ENCODE measurements at places on chromosomes 11 and 22. TPM values are rescaled to one million over a fixed set of nuclear protein-coding genes. Genes with fewer than 3 reads are reported as not detected.

DNA sequence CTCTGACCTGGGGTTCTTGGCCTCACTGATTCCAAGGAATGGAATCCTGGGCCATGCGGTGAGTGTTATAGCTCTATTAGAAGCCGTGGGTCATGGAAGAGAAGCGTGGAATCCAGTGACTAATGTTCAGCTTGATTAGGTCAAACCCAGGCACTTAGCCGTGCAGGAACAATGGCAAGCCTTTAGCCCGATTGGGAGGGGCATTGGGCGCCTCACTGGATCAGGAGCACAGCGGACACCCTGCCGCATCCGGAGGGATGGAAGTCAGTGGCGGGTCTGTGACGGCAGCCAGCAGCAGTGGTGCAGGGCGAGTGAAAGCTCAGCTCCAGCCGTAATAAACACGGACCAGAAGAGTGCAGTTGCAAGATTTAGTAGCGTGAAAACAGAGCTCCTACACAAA lies 20.5 kb upstream of the SLC17A6 start:
- DNase-seq, result no peak

GRCh38 chr11:86431258-86431657 lies 56.6 kb downstream of the CCDC81 start:
- no peak for DNase-seq

DNA sequence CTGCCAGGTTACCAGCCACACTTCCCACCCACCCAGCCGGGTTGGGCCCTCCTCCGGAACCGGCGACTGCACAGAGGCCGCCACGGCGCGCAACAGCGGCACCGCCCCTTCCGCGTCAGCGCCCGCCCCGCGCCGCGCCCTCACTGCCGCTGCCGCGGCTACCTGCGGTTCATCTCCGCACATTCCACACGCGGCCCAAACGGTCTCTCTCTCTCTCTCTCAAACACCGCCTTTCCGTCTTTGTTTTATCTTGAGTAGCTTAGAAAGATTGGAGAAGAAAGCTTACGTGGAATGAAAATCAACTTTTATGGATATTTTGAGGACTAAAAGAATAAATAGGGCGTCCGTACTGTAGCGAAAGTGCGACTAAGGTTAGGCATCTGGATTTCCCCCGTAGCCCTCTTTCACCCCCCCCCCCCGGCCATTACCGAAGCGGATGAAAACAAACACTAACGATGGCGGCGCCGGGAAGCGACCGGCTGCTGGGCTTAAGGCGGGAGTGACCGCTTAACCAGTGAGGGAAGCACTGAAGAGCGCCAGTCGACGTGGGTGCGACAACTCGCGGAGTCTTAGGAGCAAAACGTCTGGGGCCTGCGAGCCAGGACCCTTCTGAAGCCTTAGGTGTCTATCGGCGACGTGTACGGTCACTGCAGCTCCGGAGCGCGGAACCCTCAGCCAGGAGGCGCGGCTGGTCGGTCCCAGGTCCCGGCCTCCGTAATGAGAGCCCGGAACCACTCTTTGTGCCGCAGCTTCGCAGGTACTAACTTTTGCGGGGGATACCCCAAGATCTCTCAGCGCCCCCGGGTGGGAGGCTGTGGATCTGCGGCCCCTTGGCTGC lies at the start of the genes ATG13 and HARBI1:
Gene ATG13, plus strand, starts transcription at position 420 of the 838 bp plus-strand sequence. CDS start 26,739 bp downstream, outside the sequence.
Gene HARBI1, minus strand, starts transcription at position 94 of the 838 bp plus-strand sequence. CDS start 990 bp downstream, outside the sequence.
- peak; percentile 75 for DNase-seq

DNA sequence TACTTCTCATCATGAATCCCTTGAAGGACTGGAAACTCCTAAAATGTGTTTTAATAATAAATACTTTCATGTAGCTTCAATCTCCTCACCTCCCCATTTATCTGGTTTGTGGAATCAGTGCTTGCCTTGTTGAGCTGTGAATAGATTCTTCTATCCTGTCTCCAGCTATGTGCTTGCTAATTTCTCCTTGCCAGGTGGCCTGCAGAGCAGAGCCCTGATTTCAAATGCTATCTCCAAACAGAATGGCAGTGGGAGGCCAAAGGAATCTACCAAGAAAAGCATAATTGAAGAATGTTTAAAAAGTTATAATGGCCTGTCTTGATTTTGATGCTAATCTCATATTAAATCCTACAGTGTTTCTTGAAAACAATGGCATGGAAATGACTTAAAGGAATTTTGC lies 309.3 kb upstream of the CHORDC1 start:
- DNase-seq, result no peak

The VSIG2 gene
- not detected for total RNA-seq

- no peak for DNase-seq
Measured at GRCh38 chr11:32333320-32333991, 101.9 kb downstream of the WT1 start.

The HIRA gene
- 26.4 TPM for total RNA-seq

The OR52D1 gene
- not detected for total RNA-seq

DNA sequence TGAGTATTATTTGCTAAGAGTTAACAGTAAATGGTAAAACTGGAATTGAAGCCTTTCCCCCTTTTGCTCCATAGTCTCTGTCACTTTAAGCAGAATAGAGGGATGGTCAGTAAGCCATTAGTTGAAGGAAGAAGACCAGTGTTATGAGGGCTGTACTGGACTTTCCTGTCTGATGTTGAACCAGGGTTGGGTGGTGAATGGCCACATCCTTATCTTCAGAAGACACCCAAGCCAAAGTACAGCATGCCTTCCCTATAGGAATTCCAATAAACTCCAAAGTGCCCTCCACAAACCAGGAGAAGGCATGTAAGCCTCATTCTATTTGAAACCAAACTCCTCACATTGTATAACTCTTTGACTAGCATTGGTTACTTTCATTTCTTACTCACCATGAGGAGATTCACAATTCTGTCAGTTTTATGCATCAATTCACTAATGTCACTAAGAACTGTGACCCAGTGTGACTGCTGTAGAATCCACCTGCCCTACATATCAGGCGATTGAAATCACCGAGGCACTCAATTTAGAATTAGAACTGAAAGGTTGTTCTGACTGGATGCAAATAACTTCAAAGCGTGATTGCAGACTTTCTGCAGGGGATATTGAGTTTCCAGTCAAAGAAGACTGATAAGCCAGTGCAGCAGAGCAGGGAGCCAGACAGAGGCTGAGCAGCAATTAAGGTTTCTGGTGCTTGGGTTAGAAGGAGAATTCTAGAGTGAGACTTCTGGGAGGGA lies 107.1 kb upstream of the DDI1 start:
- no peak for DNase-seq

DNA sequence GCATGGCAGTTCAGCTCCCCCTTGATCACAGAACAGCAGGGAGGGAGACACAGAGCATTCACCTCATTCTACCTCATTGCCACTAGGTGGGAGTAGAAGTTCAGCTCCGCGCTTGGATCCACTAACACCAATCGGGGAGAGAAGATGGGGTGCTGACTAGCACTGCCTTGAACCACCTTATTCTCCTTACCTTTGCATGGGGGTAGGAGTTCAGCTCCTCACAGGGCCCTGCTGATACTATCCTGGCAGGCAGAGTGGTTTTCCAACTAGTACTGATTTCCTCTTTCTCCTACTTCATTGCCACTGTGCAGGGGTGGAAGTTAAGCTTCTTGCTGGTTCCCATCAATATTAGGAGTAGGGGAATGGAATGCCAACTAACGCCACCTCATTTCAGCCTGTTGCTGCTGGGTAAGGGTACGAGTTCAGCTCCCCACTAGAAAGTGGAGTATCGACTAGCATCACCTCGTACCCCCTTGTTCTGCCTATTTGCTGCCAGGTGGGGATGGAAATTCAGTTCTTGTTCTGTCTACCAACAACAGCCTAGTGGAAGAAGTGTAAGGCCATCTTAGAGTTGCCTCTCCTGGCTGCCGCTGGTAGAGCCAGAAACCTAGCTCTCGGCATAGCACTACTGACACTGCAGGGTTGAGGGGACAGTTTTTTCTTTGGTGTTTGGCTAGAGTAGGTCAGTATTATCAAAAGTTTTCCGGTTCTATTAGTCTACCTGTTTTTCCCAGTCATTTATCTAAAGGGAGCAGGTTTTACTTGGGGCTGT lies 550.9 kb upstream of the CCDC90B start:
- DNase-seq, result no peak

The DKK3 gene
- total RNA-seq, result 1,099 TPM

The RCOR2 gene
- total RNA-seq, result 1.1 TPM

DNA sequence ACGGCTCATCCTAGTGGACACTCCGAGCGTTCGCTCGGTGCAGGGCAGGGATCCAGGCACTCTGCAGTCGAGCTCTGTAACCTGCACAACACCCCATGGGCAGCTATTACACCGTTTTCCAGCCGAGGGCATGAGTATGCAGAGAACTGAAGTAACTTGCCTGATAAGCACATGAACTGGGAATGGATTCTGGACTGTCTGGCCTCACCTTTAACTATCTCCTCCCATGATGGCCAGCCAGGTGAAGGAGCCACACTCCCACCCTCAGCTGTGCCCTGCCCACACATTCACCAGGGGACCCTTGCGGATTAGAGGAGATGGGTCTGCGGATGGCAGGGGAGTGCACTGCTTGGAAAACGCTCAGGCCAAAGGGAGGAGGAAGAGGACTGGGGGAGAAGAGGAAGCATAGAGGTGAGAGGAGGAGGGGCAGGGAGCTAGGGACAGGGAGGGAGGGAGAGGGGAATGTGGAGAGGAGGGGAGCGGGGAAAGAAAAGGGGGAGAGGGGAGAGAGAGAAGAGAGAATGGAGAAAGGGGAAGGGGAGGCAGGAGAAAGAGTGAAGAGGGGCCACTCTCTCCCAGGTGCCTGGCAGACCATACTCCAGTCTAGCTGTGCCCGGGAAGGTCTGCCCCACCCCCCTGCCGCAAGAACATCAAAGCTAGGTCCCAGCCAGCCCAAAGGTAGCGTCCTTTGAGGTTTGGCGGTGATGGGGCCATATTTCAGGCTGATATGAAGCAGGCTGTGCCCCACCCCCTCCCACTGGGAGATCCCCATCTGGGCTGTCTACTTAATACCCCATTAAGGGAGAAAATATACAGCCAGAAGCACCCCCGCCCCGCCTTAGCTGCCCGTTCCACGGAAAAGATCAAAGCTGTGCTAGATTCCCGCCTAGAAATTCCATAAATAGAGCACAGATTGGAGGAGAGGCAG lies 33.2 kb upstream of the TCF20 start:
- no peak for DNase-seq

The EHF gene
- not detected for total RNA-seq

DNA sequence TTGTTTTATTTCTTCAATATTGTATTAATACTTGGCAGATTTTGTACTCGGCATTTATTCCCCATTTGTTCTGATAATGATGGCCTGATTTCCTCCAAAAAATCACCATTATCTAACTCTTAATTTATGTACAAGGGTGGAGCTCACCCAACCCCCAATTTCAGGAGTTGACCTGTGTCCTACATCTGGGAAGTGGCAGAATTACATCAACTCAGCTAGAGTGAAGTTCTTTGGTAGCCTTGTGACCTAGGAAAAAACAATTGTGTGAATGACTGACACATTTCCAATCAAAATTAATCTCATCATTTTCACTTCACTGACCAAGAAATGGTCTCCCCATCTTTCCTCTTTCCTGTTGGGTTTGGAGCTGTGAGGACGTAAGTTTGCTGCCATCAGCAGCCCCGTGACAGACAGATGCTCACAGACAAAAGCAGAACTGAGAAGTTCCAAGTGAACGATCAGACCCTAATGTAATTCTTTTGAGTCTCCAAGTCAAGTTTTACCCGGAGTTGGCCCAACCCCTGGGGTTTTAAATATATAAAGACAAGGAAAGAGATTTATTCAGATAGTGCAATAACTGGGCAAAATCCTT lies 16.6 kb upstream of the MS4A6E start:
- DNase-seq, result no peak

The SGSM1 gene
- not detected for total RNA-seq

DNA sequence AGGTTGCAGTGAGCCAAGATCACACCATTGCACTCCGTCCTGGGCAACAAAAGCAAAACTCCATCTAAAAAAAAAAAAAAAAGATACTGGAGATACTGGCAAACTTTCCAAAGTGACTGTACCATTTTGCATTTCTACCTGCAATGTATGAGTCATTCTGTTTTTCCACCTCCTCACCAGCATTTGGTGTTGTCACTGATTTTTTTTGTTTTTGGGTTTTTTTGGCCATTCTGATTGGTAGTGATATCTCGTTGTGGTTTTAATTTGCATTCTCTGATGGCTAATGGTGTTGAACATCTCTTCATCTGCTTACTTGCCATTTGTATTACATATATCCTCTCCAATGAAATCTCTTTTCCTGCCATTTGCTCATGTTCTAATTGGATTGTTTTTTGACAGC lies 12.0 kb upstream of the RBX1 start:
- DNase-seq, result no peak

The DSCAML1 gene
- total RNA-seq, result not detected

DNA sequence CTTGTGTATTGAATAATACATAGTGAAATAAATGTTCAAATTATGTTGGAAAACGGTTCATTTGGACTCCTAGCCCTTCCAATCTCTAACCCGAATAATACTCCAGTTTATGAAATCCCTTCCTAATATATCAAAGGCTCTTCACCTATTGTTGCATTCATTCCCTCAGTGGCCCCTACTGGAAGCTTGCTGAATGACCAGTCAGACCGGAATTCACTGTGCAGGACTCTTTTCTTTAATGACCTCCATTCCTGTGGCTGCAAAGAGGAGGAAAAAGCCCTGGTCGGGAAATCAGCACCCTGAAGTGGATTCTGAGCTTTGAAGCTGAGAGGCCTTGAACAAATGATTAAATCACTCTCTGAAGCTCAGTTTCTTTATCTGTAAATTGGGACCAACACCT lies 19.1 kb upstream of the RCN1 start:
- no peak for DNase-seq

DNA sequence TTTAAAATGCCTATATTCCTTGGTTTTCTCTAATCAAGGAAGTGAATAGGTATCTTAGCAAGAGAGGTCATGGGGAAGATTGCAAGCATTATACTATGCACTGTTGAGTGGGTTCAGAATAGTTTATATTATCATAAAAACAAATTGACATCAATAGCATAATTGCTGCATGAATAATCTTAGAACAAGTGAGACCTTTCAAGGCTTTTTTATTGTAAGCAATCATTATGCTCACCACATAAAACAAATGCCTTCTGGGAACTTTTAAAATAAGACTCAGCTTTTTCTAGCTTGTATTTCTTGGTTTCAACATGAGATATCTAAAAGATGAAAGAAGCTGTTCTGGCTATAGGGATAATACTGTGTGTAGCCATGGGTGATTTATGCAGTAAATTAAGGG lies 135.6 kb upstream of the ZC3H12C start:
- no peak for DNase-seq

GRCh38 chr11:58075781-58076180 lies 45.0 kb downstream of the OR6Q1 start:
- no peak for DNase-seq

DNA sequence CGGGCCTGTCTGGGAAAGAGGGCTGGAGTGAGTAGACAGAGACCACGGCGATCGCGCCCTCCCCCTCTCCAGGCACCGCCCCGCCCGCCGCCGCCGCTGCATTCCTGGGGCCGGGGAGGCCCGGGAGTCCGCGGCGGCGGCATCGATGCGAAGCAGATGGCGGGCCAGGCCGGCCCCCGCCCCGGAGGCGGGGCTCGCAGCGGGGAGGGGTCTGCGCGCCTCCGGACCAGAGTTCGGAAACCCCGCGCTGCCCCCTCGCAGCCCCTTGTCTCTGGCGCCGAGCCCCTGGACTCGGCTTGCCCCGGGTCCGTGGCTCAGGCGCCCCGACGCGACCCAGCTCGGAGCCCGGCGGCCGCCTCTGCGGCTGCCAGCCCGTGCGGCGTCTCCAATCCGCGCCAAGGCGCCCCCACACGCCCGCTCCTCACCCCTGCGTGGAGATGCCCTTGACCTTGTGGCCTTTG lies 1.3 kb downstream of the SCARF2 start:
- no peak for DNase-seq
